Progenitor cell of endocrine pancreas (in vitro differentiated cells): ENCODE measurements at places on chromosomes 3 and 15. TPM values are rescaled to one million over a fixed set of nuclear protein-coding genes. Genes with fewer than 3 reads are reported as not detected.

The RPL4 gene
- 2,572 and 2,630 TPM in 2 replicates for total RNA-seq

The VILL gene
- total RNA-seq: 6.8 and 7.6 TPM in 2 replicates

The KLHL24 gene
- 72.8 and 79.6 TPM in 2 replicates for total RNA-seq

The RHCG gene
- not detected in 2 replicates for total RNA-seq

The LAMB2 gene
- total RNA-seq: 273 and 278 TPM in 2 replicates

GRCh38 chr3:125358923-125359322 lies 16.2 kb downstream of the ZNF148 start:
- DNase-seq: no peak

DNA sequence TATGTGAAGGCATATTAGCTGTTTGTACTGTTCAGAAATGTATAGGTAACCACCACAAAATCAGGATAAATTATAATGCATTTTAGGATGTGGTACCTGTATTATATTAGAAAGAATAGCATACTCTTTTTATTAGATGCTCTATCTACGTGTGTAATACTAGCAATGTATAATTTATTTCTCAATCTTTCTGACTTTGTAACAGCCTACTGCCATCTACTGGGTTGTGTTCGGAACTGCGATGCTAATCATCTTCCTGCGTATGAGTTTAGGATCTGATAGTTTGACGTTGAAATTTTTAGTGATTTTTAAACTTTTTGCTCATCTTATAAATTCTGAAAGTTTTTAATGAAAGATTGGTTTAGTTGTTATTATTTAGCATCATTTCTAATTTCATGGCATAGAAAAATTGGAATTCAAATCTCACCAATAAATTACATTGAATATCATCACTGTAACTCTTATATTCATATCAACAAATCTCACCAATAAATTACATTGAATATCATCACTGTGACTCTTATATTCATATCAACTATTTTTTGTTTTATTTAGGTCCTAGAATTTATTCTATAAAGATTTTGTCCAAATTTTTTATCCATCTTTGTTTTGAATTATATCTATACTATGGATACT lies 322.7 kb upstream of the ZNF717 start:
- no peak for DNase-seq

DNA sequence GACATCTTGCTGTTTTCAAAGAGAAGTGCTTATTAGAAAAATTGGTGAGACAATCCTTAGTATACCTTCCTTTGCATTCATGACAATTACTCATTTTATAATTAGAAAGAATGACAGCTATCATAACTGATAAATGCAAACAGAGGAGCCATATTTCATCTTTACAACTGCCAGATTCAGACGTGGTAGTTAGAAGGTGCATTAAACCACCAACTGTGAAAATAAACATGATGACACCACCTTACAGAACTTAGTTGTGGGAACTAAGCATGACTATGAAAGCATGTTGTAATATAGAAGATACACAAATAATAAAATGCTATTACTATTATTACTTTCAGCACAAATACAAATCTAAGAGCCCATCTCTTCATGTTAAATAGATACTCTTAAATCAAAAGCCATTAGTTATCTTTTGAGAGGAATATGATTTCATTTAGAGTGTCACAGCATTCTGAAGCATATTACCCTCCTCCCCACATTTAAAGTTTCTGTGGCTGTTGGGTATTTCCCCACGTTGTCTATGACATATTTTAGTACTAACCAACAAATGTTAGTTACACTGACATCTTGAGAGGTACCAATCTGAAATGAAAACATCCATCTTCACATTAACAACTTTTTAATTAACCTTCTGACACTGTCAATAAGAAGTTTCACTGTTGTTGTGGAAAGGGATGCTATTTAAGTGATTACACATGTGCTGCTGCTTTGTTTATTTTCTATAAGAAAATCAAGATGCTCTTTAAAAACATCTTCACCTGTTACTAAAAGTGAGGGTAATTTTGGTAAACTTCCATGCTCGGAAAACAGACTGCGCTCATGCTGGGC lies 163.8 kb downstream of the LSAMP start:
- no peak for DNase-seq

DNA sequence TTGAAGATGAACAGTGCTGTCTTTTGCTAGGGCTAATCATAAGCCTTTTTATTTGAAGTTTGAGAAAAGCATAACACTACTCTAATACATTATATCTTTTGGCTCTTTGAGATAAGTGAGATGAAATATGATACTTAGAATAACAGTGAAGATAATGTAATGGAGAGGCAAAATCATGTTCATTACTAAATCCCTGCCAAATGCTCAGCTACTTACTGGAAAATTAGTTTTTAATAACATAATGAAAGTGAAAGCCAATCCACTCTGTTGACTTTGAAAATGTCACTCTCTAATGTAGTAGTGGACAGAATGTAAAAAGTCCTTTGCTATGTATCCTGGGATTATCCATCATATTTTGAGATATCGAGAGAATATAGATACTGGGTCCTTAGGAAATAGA lies 35.9 kb upstream of the MYH15 start:
- no peak for DNase-seq

DNA sequence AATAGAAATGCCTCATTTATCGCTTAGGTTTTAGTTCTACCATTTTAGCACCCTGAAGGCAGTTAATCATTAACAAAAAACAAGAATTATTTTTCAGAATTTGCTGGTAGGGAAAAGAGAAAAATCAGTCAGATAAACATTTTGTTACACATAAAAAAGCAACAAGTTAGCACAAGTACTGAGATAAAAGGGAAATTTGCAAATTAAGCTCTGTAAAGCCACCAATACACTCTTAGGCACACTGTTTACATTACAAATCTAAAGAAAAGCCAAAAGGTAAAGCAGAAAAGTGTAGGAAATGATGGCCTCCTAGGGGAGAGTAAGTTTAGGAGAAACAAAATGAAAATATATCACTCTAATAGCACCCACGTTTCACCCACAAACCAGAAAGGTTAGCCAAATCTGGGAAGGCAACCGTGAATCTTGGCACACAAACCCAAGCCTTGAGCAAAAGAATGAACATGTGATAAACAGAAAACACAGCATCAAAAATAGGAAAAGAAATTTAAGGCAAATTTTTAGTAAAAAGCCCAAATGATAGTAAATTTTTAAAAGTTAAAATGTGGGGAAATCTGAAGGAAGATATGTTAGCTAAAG lies 1.6 kb upstream of the SATB1 start:
- no peak for DNase-seq

GRCh38 chr15:45376967-45377608 lies 1.3 kb downstream of the GATM start:
- no peak for DNase-seq
